Inflammatory macrophage treated with lipopolysaccharide for 4 hours (primary cell): ENCODE measurements at places on chromosomes 13 and 19.

GRCh38 chr19:56995303-56995702 lies 124.5 kb upstream of the USP29 start:
- no peak for DNase-seq

DNA sequence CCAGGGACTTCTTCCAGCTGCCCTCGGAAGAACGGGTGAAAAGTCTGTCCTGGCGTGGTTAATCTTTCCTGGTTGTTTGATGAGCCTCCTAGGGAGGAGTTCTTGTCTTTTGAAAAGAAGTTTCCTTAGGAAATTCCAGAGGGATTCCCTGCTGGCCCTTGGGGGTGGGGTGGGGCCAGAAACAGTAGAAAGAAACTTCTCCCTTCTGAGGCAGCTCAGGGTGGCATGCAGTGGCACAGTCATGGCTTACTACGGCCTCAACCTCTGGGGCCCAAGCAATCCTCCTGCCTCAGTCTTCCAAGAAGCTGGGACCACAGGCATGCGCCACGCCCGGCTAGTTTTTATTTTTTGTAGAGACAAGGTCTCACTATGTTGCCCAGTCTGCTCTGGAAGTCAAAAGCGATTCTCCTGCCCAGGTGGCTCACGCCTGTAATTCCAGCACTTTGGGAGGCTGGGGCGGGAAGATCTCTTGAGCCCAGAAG lies 1.5 kb downstream of the ZNF101 start:
- DNase-seq: no peak

GRCh38 chr13:66995203-66995611 lies 234.9 kb downstream of the PCDH9 start:
- no peak for DNase-seq

GRCh38 chr19:6524311-6524710 lies 6.5 kb upstream of the TNFSF9 start:
- no peak for DNase-seq

DNA sequence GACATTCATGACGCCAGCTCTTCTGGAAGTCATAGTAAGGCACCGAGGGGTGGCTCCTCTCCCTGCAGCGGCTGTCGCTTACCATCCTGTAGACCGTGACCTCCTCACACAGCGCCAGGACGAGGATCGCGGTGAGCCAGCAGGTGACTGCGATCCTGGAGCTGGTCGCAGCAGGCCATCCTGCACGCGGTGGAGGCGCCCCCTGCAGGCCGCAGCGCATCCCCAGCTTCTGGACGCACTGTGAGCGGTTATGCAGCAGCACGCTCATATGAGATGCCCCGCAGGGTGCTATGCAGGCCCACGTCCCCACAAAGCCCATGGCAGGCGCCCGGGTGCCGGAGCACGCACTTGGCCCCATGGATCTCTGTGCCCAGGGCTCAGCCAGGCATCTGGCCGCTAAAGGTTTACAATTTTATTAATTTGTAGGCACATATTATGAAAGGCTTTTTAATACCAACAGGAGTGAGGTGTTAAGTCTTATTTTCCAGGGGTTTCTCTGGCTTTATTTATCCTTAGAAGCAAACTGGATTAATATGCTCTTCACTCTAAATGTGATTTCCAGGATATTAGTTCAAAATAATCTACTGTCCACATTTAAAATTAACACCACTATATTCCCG lies 35.6 kb upstream of the PSPC1 start:
- peak; percentile 9 for DNase-seq

GRCh38 chr19:6718741-6719539 lies 1.5 kb downstream of the C3 start:
- peak; percentile 32 for DNase-seq

DNA sequence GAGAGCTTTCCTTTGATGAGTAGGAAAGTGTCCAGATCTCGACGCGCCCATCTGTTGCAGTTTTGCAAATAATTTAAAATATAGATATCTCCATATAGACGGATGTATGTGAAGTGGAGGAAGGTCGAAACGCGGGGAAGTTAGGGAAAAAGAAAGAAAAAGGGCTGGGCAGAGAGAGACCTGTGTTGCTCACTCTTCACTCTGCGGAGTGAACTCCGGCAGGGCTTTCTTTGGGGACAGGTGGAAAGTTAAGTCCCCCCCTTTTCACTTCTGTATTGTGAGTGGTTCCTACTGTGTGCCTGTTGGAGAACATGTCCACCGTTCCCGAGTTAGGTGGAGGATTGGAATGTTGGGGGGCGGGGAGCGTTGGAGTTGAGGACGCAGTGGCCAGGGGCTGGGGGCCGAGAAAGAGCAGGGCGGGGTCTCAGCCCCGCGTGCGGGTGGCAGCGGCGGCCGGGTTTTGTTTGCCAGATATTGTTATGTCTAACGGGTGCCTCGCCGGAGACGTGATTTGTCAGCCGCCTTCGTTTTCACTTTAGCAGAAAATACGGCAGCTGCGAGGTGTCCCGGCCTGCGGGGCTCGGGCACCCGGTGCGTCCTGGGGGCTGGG lies 145.1 kb upstream of the ZNF536 start:
- no peak for DNase-seq

GRCh38 chr13:112362021-112362420 lies 14.1 kb upstream of the SPACA7 start:
- no peak for DNase-seq

- no peak for DNase-seq
Observed at GRCh38 chr13:111861766-111862366, 205.1 kb upstream of the SOX1 start.

DNA sequence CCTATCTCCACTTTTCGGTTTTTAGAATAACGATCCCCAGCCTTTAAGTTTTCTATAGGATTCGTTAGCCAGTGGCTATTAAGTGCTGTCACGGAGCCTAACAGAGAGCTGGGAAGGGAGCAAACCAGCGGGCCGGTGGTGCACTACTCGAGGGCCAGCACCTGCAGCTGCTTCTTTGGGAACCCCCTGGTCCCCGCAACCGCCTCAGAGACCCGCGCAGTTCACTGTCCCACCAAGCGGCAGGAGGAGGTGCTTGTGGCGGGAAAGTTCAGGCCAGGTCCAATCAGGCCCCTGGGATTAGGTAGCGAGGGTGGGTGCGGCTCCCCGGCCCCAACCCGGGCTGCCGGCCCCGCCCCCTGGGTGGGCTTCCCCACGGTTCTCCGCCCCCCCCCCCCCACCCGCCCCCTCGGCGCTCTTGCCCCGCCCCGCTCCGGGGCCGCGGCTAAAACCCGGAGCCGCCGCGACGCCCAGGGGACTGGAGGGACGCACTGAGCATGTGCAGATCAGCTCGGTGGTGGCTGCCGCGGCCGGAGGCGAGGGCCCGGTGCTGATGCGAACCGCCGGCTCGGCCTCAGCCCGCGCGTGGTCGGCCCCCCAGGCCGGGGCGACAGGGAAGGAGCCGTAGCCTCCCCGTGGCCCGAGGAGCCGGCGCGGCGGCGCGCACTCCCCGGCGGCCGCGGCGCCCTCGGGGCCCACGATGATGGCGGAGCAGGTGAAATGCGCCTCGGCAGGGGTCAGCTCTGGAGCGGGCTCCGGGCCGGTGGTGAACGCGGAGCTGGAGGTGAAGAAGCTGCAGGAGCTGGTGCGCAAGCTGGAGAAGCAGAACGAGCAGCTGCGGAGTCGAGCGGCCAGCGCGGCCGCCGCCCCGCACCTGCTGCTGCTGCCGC lies at the start of gene SLAIN1:
TSS of gene SLAIN1 (plus strand) at position 471 of the 887 bp plus-strand sequence. CDS start at position 698, 227 bp downstream.
- DNase-seq: peak; percentile 44

- DNase-seq: peak; percentile 75
Observed at GRCh38 chr19:913080-913748, at the start of gene R3HDM4. Gene R3HDM4, minus strand, starts transcription at chr19:913219. Its CDS starts 62 bp downstream, at chr19:913157.

- DNase-seq: peak; percentile 21
Observed at GRCh38 chr13:97030705-97031452, 36.6 kb upstream of the OXGR1 start.

- peak; percentile 56 for DNase-seq
Observed at GRCh38 chr13:110134801-110135200, 172.2 kb downstream of the COL4A1 start.

DNA sequence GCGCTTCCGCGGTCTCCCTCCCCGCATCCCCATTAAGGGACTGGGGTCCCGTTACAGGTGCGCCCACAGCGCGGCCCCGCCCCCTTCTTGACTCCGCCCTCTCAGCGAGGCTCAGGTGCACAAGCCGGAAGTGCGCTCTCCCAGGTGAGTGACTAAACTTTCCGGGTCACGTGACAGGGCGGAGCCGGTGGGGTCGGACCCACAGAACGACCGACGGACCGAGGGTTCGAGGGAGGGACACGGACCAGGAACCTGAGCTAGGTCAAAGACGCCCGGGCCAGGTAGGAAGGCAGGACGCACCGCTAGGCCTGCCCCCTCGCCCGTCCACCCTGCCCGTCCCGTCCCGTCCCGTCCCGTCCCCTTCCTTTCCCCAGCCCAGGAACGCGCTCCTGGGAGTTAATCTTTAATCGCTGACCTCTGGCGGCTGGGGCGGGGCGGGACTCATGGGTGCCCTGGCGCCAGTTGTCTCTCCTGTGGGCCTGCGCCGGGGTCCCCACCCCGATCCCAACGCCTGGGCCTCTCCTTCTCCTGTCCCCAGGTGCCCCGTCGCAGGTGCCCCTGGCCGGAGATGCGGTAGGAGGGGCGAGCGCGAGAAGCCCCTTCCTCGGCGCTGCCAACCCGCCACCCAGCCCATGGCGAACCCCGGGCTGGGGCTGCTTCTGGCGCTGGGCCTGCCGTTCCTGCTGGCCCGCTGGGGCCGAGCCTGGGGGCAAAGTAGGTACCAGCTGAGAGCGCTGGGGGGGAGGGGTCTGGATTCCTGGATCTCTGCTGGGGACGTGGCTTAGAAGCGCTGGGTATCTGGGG lies at the start of gene CRB3:
TSS of gene CRB3 (plus strand) at position 202 of the 804 bp plus-strand sequence. CDS start at position 633, 431 bp downstream.
- no peak for DNase-seq

- DNase-seq: no peak
Observed at GRCh38 chr13:32176696-32177095, 138.5 kb downstream of the ZAR1L start.

DNA sequence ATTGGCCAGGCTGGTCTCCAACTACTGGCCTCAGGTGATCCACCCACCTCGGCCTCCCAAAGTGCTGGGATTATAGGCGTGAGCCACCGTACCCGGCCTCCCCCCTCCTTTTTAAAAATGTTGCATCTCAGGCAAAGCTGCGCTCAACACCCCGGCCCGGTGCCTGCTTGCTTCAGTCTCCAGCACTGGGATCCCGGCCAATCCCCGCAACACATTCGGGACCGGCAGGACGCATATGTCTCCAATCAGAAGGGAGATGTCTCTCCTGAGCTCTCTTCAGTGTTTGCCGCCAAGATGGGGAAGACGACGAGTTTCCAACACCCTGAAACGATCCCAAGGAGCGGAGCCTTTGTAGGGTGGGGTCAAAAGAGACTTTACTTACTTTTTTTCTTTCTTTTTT lies 16.1 kb downstream of the GNG7 start:
- DNase-seq: no peak

DNA sequence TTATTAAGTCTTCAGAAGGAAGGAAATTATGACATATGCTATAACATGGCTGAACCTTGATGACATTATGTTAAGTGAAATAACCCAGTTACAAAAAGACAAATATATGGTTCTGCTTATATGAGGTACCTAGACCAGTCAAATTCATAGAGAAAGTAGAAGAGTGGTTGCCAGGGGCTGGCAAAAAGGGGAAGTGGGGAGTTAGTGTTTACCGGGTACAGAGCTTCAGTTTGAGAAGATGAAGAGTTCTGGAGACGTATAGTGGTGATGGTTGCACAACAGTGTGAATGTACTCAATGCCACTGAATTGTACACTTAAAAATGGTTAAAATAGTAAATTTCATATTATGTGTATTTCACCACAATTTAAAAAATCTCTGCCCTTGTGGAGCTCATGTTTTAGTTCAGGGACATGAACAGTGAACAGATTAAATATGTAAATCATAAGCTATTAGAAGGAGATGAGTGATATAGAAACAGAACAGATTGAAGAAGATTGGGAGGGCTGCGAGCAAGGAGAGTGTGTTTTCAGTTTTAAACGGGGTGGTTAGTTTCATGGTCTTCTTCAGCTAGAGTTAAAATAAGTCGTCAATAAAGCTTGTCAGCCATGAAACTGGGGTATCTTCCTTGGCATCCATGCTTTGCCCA lies 355.2 kb downstream of the KCNRG start:
- DNase-seq: peak; percentile 54

DNA sequence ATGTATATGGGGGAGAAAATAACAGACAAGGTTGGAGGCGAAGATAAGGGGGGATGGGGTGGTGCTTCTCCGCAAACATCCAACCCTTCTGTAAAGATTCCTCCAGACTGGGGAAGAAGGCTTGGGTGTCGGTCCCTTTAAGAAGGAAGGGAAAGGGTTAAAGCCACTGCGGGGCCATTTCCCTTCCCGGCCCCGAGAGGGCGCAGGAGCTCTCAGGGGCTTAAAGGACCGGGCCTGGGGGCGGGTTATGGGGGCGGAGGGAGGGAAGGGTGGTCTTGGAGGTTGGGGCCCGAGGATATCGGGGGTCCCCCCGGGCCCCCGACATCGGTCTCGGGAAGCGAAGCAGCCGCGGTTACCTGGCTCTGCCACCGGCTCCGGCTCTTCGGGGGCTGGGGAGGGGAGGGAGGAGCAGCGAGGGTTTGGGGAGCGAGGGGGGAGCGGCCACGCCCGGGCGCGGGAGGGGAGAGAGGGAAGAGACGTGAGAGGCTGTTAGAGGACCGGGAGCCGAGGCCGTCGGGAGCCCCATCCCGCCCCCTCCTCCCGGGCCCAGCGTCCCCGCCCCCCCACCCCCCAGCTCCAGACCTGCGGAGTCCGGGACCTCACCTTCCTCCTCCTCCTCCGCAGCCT lies 2.8 kb downstream of the TNNT1 start:
- peak; percentile 25 for DNase-seq

DNA sequence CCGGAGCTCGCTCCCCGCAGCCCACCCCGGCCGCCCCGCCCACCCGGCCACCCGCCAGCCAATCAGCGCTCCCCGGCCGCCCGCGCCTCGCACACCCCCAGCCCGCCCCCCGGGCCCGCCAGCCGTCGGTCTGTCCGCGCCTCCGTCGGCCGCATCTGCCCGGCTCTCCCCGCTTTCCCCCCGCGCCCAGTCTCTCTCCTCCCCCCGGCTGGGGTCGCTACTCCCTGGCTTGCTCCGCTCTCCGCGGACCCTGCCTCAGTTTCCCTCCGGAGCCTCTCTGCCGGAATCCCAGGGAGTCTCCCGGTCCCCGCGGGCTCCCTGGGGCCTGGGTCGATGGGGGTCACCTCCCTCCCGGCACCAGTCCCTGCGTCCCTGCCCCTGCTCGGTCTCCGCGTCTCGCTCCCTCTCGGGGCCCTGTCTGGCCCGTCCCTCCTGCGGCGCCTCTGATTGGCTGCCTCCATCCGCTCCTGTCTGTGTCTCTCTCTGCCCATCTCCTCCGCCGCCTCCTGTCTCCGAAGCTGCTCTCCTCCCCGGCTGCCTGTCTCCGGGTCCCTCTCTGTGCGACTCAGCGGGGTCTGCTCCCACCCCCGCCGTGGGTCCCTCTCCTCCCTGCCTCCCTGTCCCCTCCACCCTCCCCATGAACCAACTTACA lies 484 bp downstream of the IL11 start:
- no peak for DNase-seq
